ENCODE measurements at places on chromosomes 16 and 17.

DNA sequence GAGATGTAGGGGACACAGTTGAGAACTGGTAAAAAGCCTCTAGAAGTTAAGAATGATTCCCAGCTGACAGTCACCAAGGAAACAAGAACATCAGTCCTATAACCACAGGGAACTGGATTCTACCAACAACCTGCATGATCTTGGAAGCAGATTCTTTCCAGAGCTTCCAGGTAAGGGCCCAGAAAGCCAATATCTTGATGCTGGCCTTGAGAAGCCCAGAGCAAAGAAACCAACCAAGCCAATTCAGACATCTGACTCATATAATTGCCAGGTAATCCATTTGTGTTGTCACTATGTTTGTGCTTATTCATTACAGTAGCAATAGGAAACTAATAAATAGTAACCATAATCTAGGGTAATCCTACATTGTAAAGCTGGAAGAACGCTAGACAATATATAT is 81.6 kb downstream of the CACNG1 start:
- no peak for DNase-seq

DNA sequence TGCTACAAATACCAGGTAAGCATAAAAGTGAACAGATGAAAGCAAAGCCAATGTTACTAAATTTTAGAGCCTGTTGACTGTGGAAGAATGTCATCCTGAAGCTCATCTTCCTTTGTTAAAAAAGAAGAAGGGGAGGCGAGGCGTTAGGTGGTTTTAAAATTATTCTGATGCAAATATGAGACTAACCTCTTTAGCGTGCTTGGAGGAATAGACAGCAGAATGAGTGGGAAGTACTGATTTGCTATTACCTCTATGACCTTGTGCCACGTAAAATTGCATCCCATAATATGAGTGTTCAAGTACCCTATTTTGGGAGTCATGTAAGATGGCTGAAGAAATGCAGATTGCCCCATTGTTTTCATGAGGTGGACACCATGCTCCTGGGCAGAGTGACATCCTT is 95.7 kb downstream of the ELAC2 start:
- DNase-seq: no peak

GRCh38 chr16:85978291-85978775 is 79.4 kb downstream of the IRF8 start:
- no peak for DNase-seq

DNA sequence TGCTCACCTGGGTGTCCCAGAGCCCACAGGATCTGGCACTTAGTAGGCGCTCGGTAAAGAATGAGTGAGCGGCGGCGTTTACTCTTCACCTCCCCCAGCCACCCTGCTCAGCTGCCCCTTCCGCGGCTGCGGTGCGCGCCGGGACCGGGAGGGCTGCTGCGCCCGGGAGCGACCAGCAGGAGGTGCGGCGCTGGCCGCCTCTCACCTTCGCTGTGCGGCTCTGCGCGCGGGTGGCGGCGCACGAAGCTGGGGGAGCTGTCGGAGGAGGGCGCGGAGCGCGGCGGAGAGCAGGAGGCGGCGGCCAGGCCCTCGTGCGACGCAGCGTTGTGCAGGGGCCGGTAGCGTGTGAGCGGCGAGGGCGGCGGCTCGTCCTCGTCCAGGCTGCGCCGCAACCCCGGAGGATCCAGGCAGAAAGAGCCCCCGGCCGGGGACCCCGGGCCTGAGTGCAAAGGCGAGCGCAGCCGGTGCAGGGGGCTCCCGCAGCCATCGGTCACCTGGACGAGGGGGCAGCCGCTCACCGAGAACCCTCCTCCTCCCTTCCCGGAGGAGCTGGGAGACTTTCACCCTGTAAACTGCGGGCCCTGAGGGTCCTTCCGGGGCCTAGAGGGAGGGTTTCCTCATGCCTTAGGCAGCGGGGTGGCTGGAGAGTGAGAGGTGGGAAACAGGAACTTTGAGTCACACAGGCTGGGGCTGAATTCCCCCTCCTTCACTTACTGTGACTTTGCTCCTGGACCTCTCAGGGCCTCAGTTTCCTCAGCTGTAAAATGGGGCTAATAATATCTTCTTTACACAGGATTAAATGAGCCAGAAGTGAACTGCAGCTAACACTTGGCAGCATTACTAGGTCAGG is 12.5 kb downstream of the SAMD14 start:
- DNase-seq: peak; percentile 54

- no peak for DNase-seq
Observed at GRCh38 chr16:69724981-69725479, 1.3 kb downstream of the NQO1 start.

GRCh38 chr16:81703177-81704155 is 75.6 kb upstream of the PLCG2 start:
- DNase-seq: no peak

- DNase-seq: no peak
Observed at GRCh38 chr17:64138441-64138840, 8.5 kb upstream of the ERN1 start.

GRCh38 chr17:60926466-60927183 is 249.0 kb downstream of the BCAS3 start:
- DNase-seq: no peak

Measured in activated effector memory CD4-positive, alpha-beta T cell treated with Interleukin-2 at 50 U/mL for 16 hours (primary cell).